Activated CD4-positive, alpha-beta T cell treated with anti-CD3 and anti-CD28 coated beads for 36 hours (primary cell): ENCODE measurements at places on chromosomes 7 and 10. TPM values are rescaled to one million over a fixed set of nuclear protein-coding genes. Genes with fewer than 3 reads are reported as not detected.

DNA sequence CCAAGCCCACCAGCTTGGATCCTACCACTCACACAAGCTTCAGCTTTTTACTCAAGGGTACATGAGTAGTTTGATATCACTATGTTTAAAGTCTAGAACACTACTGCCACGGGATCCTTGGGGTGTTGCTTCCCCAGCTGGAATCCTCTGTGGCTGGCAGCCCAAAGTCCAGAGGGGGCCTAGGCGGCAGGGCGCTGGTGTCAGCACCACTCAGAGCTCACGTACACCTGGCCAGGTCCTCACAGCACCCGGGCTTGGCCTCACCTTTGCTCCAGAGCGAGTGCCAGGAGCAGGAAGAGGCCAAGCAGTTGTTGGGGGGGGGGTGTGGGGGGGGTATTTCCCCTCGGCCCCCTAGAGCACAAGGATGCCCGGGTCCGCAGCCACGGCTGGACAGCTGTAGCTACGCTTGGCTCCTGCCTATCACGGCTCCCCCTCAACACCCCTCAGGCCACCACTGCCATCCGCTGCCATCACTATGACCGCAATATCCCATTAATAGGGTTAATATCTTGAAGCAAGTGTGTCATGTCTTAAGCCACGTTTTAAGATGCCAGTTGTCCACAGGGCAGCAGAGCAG is 17.0 kb downstream of the ZDHHC6 start:
- peak overlapping the region; percentile 82 for H3K27ac ChIP-seq
- DNase-seq, result no peak
- no peaks in the 10 kb centered on the region for H3K27me3 ChIP-seq
- H3K36me3 ChIP-seq, result peaks cover 46% of the 10 kb centered on the region

- DNase-seq, result no peak
- no peaks in the 10 kb centered on the region for H3K27me3 ChIP-seq
- no peak overlapping the region for H3K4me3 ChIP-seq
- H3K27ac ChIP-seq, result no peak overlapping the region
- no peaks in the 10 kb centered on the region for H3K4me1 ChIP-seq
- no peaks in the 10 kb centered on the region for H3K36me3 ChIP-seq
These were observed 77.4 kb downstream of the PCLO start for GRCh38 chr7:83085299-83085698.

DNA sequence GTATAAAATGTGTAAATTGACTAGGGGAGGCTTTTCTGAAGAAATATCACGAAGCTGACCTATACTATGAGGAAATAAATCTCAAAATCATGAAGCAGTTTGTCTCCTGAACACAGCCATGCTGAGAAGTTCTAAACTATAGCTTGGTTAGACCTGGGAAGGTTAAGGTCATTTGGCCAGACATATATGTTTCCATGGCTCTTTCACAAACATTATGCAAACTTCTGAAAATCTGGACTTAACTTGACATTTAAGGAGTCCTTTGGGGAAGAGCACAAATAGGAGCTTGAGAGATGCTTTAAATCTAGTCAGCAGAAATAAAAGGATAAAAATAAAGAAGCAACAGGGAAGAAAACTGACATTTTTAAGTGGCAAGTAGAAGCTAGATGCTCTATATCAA is 115.9 kb upstream of the MEOX2 start:
- H3K4me3 ChIP-seq, result no peak overlapping the region
- H3K27me3 ChIP-seq, result no peaks in the 10 kb centered on the region
- no peak for DNase-seq
- no peaks in the 10 kb centered on the region for H3K4me1 ChIP-seq
- no peaks in the 10 kb centered on the region for H3K36me3 ChIP-seq

GRCh38 chr7:130020434-130020833 is 30.7 kb downstream of the ZC3HC1 start:
- no peak for DNase-seq
- no peaks in the 10 kb centered on the region for H3K27me3 ChIP-seq
- H3K4me3 ChIP-seq, result no peak overlapping the region
- H3K36me3 ChIP-seq, result peaks cover 32% of the 10 kb centered on the region
- no peaks in the 10 kb centered on the region for H3K4me1 ChIP-seq
- H3K27ac ChIP-seq, result no peak overlapping the region

DNA sequence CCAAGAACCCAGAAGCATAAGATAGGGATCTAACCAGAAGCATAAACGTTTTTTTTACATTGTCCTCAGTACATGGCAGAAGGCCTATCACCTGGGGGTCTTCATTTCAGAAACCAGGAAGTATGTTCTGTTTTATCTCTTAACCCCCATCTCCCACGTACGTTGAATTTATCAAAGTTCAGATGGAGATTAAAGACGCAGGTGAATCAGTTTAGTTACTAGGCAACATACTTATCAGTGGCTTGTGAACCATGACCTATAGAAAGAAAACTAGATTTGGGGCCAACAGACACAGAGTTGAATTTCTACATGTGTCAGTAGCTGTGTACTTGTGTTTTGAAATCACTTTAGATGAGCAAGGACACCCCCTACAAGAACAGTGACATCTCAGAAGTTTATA is 122.7 kb downstream of the GPR158 start:
- H3K27ac ChIP-seq, result no peak overlapping the region
- H3K4me3 ChIP-seq, result no peak overlapping the region
- H3K4me1 ChIP-seq, result no peaks in the 10 kb centered on the region
- DNase-seq, result no peak
- H3K27me3 ChIP-seq, result no peaks in the 10 kb centered on the region

- no peak overlapping the region for H3K27ac ChIP-seq
- no peak for DNase-seq
- no peaks in the 10 kb centered on the region for H3K36me3 ChIP-seq
- no peaks in the 10 kb centered on the region for H3K4me1 ChIP-seq
These were observed 384.7 kb upstream of the FZD8 start for GRCh38 chr10:36026656-36027390.

- no peaks in the 10 kb centered on the region for H3K27me3 ChIP-seq
- H3K27ac ChIP-seq, result no peak overlapping the region
- H3K4me1 ChIP-seq, result no peaks in the 10 kb centered on the region
- DNase-seq, result no peak
- no peaks in the 10 kb centered on the region for H3K36me3 ChIP-seq
These were observed 256.3 kb downstream of the ARL4A start for GRCh38 chr7:12943781-12944180.

The PTPRN2 gene
- total RNA-seq, result 0.46 TPM

The INHBA gene
- total RNA-seq, result not detected

DNA sequence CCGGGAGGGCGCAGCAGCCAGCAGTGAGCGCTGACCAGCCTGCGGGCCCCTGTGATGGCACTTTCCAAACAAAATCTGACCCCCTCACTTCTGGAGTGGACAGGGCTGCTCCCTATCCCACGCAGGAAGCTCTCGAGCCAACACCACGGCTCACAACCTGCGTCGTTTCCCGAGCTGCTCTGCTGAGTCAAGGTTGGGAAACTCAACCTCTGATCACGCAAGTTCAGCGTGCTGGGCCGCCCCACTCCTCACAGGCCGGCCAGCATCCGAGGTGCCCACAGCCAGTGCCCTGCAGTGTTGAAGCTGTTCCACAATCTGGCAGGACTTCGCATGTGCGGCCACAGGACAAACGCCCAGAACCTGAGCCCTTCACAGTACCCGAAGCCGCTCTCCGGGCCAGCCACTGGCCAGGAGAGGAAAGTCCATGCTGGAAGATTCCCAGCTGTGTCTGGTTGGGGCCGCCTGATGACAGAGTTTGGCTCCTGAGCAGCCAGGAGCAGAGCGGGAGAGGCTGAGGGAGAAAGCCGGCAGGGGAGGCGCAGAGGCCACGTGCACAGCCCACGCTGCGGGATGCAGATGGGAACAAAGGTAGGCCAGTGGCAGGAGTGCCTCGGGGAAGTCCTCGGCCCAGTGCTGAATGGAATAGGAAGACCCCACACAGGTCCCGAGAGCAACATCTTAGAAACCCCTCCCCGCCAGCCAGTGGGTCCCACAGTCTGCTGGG is 263.3 kb upstream of the TCERG1L start:
- H3K4me1 ChIP-seq, result no peaks in the 10 kb centered on the region
- no peak overlapping the region for H3K27ac ChIP-seq
- no peak for DNase-seq
- no peak overlapping the region for H3K4me3 ChIP-seq

DNA sequence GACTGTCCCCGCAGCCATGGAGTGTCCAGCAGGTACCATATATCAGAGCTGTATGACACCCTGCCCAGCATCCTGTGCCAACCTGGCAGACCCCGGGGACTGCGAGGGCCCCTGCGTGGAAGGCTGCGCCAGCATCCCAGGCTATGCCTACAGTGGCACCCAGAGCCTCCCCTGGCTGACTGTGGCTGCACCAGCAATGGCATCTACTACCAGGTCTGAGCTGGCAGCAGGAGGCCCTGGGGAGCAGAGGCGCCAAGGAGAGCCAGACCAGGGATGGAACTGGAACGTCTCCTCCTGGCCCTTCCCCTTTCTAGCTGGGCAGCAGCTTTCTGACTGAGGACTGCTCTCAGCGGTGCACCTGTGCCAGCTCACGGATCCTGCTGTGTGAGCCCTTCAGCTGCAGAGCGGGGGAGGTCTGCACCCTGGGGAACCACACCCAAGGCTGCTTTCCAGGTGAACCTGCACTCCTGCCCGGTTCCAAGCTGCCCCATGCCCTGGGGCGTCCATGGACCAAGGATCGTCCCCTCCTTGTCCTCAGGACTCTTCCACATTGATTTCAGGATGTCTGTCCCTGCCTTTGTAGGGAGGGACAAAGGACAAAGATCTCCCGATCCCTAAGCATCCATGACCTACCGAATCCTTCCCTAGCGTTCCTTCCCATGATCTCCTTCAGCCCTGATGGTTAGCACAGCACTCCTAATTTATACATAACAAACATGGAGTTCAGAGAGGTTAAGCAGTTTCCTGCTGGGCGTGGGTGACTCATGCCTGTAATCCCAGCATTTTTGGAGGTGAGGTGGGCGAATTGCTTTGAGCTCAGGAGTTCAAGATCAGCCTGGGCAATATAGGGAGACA is 33.3 kb downstream of the EPHB4 start:
- no peak overlapping the region for H3K27ac ChIP-seq
- H3K4me3 ChIP-seq, result no peak overlapping the region
- no peak for DNase-seq
- H3K36me3 ChIP-seq, result no peaks in the 10 kb centered on the region
- H3K27me3 ChIP-seq, result peaks cover 6% of the 10 kb centered on the region

- H3K36me3 ChIP-seq, result no peaks in the 10 kb centered on the region
- H3K27me3 ChIP-seq, result no peaks in the 10 kb centered on the region
- H3K4me3 ChIP-seq, result no peak overlapping the region
- peak; percentile 34 for DNase-seq
- H3K27ac ChIP-seq, result peak overlapping the region; percentile 76
These were observed 41.4 kb upstream of the GTF2I start for GRCh38 chr7:74615933-74616780.

GRCh38 chr10:71797533-71798307 is 24.4 kb upstream of the VSIR start:
- H3K4me1 ChIP-seq, result peaks cover 13% of the 10 kb centered on the region
- no peak for DNase-seq
- no peaks in the 10 kb centered on the region for H3K27me3 ChIP-seq
- H3K27ac ChIP-seq, result no peak overlapping the region
- H3K36me3 ChIP-seq, result no peaks in the 10 kb centered on the region

The PARP12 gene
- 25.7 TPM for total RNA-seq

The CYP2E1 gene
- 0.32 TPM for total RNA-seq

The CYP3A7 gene
- not detected for total RNA-seq

- no peak overlapping the region for H3K27ac ChIP-seq
- H3K4me1 ChIP-seq, result peaks cover 11% of the 10 kb centered on the region
- peaks cover 13% of the 10 kb centered on the region for H3K27me3 ChIP-seq
- H3K36me3 ChIP-seq, result peaks cover 2% of the 10 kb centered on the region
- no peak overlapping the region for H3K4me3 ChIP-seq
These were observed 48.5 kb upstream of the DRGX start for GRCh38 chr10:49444349-49444748.

- no peaks in the 10 kb centered on the region for H3K27me3 ChIP-seq
- H3K36me3 ChIP-seq, result no peaks in the 10 kb centered on the region
- DNase-seq, result no peak
- no peaks in the 10 kb centered on the region for H3K4me1 ChIP-seq
- no peak overlapping the region for H3K27ac ChIP-seq
These were observed 19.2 kb downstream of the OGDHL start for GRCh38 chr10:49742683-49743463.

DNA sequence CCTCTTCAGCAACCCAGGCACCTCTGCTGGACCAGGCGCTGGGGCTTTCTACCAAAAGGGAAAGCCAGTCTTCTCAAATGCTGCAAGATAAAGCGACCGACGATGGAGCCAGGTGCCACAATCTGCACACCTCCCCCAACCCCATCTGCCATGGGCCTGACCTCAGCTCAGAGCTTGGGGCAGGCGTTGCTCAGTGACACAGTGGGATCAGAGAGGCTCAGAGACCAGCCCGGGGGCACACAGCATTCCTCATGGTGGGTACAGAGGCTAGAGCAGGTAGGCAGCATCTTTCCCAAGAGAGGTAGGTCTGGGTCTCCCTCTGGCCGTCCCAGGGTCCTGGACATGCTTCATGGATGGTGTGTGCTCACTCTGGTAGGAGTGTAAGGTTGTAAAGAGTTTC is 56.3 kb downstream of the ZMIZ1 start:
- no peak for DNase-seq
- H3K27me3 ChIP-seq, result no peaks in the 10 kb centered on the region
- H3K36me3 ChIP-seq, result no peaks in the 10 kb centered on the region
- peaks cover 2% of the 10 kb centered on the region for H3K4me1 ChIP-seq

The ZC3HAV1L gene
- total RNA-seq, result 19.8 TPM

DNA sequence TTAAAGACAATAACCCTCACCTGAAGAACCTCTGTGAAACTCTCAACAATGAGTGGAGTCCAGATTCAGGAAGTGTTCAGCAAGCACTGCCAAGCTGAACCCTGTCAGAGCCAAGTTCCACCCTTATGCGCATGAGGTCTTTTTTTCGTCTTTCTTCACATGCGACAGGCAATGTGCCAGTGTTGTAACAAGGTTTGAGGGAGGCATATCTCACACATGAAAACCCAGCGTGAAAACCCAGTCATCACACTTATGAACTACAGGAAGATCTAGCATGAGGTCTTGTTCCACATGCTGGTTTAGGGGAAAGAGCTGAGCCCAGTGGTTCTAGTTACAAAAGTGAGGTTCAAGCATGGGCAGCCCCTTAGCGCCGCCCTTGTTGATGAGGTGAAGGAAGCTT is 49.7 kb downstream of the RABGEF1 start:
- H3K4me1 ChIP-seq, result no peaks in the 10 kb centered on the region
- H3K4me3 ChIP-seq, result no peak overlapping the region
- H3K36me3 ChIP-seq, result peaks cover 24% of the 10 kb centered on the region
- H3K27ac ChIP-seq, result no peak overlapping the region
- no peaks in the 10 kb centered on the region for H3K27me3 ChIP-seq

GRCh38 chr10:110618230-110618610 is 25.9 kb upstream of the RBM20 start:
- no peaks in the 10 kb centered on the region for H3K27me3 ChIP-seq
- DNase-seq, result peak; percentile 75
- H3K36me3 ChIP-seq, result no peaks in the 10 kb centered on the region
- peak overlapping the region; percentile 74 for H3K27ac ChIP-seq
- peaks cover 54% of the 10 kb centered on the region for H3K4me1 ChIP-seq

The ARHGEF5 gene
- total RNA-seq, result 16.8 TPM

The ASAH2 gene
- 3.5 TPM for total RNA-seq

DNA sequence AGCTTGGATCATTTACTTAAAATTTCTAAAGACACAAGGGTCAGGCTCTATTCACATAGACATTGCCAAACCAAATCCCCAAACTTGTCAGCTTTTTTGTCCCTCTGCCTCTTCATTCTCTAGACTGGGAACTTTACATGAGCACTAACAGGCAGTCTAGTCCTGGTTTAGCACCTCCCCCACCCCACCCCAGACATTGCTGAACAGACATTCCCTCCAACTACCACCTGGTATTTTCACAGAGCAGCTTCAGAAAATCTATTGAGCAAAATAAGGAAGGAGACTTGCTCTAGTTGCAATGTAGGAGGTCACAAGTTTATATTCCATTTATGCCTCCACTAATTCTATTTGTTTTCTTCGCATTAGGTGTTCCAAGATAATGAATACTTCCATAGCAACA is 56.8 kb upstream of the AASS start:
- no peaks in the 10 kb centered on the region for H3K4me1 ChIP-seq
- H3K27ac ChIP-seq, result no peak overlapping the region
- no peak overlapping the region for H3K4me3 ChIP-seq
- DNase-seq, result no peak
- no peaks in the 10 kb centered on the region for H3K36me3 ChIP-seq

The AEBP1 gene
- total RNA-seq, result 18.3 TPM
